ENCODE measurements at places on chromosomes 7 and 10. TPM values are rescaled to one million over a fixed set of nuclear protein-coding genes. Genes with fewer than 3 reads are reported as not detected.
A peak's percentile ranks its signal among the peaks of the same experiment; 100 is the strongest.

The ATRNL1 gene
- 4.0 TPM for total RNA-seq

DNA sequence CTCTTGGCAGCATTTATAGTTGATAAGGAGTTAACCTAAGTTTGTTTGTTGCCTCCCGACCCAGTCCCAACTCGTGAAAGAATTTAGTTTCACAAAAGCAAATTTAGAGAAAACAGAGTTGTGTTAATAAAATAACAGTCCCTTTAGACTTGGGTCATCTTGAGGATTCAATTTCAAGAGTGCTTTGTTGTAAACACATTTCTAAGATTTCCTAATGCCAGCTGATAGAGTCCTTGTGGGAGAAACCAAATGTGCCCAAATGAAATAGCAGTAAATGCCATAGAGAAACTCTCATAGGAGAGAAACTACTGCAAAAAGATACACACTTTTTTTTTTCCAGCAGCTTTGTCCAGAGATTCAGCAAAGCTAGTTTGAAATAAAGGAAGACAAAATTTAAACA is 211.3 kb upstream of the BMPER start:
- DNase-seq = no peak

- no peak for DNase-seq
Observed at GRCh38 chr10:6755781-6756460, 175.8 kb upstream of the PRKCQ start.

- DNase-seq = no peak
Observed at GRCh38 chr10:127040756-127041155, 135.5 kb downstream of the DOCK1 start.

The OPN1SW gene
- not detected for total RNA-seq

The CASP7 gene
- total RNA-seq = 22.7 TPM

The SLC39A12 gene
- not detected for total RNA-seq

- DNase-seq = peak; percentile 14
Observed at GRCh38 chr7:65980478-65981250, 1.3 kb downstream of the GUSB start.

- peak; percentile 60 for DNase-seq
Observed at GRCh38 chr10:3472287-3473051, 299.9 kb upstream of the PITRM1 start.

The CNPY1 gene
- not detected for total RNA-seq

The SPDYE9 gene
- not detected for total RNA-seq

- no peak for DNase-seq
Observed at GRCh38 chr7:151178831-151179230, 8.2 kb downstream of the ASB10 start.

GRCh38 chr7:102415685-102416225 is 17.6 kb upstream of the ORAI2 start:
- DNase-seq = no peak

Data from Calu3 (cell line).